ENCODE measurements at places on chromosomes 13 and 19.
A peak's percentile ranks its signal among the peaks of the same experiment; 100 is the strongest.

- DNase-seq: no peak
These were observed 5.5 kb upstream of the TMTC4 start for GRCh38 chr13:100680131-100680530.

GRCh38 chr19:10811391-10812111 lies 24.5 kb downstream of the TMED1 start:
- DNase-seq: no peak

DNA sequence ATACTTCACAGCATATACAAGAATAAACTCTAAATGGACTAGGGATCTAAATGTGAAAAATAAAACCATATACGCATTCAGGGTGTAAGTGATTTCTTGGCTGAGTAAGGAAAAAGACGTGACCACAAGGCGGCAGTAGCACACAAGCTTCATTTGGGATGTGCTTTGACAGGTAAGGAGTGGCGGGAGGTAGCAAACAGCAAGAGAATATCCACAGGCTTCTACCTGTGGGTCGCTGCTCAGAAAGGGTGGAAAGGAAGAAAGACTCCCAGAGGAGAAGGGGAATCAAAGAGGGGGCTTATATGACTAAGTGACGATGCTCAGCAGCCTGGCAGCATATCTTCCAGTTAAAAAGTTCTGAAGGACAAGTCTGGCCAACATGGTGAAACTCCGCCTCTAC lies 2.5 kb upstream of the ZNF121 start:
- peak; percentile 6 for DNase-seq

- no peak for DNase-seq
These were observed 3.3 kb downstream of the CFD start for GRCh38 chr19:862581-863314.

- DNase-seq: no peak
These were observed 1370.3 kb upstream of the SLC10A2 start for GRCh38 chr13:104436555-104436954.

DNA sequence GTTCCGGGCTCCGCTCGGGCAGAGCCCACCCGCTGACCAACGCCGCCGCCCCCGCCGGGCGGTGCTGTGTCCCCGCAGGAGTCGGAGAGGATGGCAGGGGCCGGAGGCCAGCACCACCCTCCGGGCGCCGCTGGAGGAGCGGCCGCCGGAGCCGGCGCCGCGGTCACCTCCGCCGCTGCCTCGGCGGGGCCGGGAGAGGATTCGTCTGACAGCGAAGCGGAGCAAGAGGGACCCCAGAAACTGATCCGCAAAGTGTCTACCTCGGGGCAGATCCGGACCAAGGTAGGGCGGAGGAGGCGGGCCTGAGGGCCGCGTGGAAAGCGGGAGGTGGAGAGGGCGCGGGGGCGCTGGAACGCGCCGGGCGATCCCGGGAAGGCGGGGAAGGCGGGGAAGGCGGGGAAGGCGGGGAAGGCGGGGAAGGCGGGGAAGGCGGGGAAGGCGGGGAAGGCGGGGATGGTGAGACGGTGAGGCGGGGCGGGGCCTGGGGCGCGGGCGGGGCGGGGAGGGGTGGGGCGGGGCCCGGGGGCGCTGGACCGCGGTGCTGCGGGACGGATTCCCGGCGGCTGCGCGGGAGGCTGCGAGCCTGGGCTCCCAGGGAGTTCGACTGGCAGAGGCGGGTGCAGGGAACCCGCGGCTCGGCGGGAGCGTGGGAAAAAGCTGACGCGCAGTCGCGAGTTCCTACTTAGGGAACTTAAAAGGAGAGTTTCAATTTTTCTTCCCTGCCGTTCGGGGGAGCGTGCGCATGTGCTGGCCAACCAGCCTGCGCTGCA lies 421 bp downstream of the DGKH start:
- peak; percentile 66 for DNase-seq

DNA sequence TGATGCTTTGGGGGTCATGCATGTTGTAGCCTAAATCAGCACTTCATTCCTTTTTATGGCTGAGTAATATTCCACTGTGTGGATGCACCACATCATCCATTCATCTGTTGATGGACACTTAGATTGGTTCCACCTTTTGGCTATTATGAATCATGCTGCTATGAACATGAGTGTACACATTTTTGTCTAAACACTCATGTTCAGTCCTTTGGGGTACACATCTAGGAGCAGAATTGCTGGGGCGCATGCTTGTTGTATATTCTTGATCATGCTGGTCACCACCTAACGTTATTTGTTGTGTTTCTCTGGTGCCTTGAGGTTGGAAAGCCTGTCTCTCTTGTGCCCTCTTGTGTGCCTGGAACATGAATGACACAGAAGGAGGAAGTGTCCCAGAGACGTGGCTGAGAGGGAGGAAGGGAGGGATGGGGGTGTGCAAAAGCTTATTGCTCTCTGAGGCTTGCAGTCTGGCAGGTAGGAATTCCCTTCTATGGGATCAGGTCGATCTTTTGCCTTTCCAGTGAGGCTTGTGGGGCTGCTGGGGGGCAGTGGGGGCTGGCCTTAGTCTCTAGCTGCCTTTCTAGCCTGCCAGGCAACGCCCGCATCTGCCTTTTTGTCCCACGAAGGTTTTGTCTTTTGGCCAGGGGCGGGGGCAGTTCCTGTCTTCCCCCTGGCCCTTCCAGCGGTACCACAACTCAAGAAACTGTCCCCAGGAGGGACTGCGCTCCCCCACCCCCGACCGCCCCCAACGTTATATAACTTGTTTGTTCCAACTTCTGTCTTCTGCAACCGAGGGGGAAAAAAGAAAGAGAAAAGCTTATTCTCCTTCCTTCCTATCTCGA lies 7.6 kb downstream of the KLHL26 start:
- peak; percentile 47 for DNase-seq

DNA sequence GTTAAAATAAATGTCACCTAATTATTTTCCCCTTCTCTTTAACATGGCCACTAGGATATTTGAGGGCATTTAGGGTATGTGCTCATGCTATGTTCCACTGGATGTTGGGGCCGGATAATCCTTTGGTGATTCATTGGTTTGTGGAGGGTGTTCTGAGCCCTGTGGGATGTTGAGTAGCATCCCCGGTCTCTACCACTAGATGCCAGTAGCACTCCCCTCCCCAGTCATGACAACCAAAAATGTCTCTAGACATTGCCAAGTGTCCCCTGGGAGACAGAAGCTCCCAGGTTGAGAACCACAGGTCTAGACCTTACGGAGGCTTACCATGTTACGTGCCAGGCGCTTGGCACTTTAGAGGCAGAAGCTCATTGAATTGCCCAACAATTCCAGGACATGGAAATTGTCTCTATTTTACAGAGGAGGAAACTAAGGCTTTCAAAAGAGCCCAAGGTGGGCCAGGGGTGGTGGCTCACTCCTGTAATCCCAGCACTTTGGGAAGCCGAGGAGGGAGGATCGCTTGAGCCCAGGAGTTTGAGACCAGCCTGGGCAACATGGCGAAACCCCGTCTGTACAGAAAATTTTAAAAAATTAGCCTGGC lies 14.1 kb downstream of the SHANK1 start:
- peak; percentile 82 for DNase-seq

GRCh38 chr13:75425216-75426009 lies 56.6 kb downstream of the TBC1D4 start:
- DNase-seq: no peak

DNA sequence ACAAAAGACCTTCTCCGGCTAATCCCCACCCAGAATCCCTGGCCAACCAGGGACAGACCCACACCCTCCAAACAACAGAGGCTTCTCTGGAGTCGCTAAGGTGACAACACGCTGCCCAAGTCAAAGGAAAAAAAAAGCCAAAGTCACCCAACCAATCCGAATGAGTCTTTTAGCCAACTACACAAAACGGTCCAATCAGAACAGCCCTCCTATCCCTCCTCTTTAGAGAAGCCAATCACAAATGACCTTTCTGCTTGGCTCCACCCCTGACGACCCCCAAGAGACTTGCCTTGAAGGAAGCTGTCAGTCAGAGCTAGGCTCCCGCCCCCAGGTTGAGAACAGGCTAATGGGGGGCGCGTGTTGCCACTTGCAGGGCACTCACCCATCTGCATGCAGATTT lies 6.6 kb upstream of the FBXW9 start:
- DNase-seq: peak; percentile 43

- no peak for DNase-seq
These were observed 475.4 kb upstream of the ARGLU1 start for GRCh38 chr13:107043021-107043956.

DNA sequence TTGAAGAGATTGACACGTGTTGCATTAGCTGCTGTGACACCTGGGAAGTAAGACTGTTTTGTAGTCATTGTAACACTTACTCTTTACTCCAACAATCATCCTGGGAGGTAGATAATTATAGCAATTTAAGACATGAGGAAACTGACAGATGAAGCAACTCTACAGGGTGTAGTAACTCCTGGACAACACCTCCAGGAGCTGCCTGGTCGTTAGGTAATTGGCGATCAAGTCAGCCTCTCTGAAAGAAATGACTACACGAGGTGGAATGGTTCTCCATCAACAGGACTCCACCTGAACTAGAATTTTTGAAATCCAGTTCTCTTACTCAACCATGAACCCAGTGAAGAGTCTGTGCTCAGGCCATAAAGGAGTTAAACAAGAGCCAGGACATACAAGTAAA lies 43.0 kb upstream of the LRCH1 start:
- no peak for DNase-seq

GRCh38 chr19:21751384-21751783 lies 16.0 kb downstream of the ZNF100 start:
- DNase-seq: no peak

- DNase-seq: no peak
These were observed 45.3 kb downstream of the DHRS12 start for GRCh38 chr13:51758691-51759090.

- no peak for DNase-seq
These were observed 6.3 kb upstream of the RFX1 start for GRCh38 chr19:14012378-14012915.

DNA sequence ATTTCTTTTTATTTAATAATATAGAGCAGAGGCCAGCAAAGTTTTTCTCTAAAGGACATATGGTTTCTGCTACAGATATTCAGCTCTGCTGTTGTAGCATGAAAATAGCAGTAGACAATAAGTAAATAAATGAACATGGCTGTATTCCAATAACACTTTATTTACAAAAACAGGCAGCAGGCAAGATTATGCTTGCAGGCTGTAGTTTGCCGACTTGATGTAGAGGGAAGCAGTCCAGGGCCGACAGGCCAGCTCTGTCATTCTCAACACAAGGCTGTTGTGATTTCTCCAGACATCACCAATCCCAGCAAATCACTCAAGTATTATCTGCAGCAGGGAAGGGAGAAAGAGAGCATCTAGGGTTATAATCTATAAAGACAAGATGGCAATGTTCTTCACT lies 1062.5 kb upstream of the PCDH9 start:
- DNase-seq: no peak

DNA sequence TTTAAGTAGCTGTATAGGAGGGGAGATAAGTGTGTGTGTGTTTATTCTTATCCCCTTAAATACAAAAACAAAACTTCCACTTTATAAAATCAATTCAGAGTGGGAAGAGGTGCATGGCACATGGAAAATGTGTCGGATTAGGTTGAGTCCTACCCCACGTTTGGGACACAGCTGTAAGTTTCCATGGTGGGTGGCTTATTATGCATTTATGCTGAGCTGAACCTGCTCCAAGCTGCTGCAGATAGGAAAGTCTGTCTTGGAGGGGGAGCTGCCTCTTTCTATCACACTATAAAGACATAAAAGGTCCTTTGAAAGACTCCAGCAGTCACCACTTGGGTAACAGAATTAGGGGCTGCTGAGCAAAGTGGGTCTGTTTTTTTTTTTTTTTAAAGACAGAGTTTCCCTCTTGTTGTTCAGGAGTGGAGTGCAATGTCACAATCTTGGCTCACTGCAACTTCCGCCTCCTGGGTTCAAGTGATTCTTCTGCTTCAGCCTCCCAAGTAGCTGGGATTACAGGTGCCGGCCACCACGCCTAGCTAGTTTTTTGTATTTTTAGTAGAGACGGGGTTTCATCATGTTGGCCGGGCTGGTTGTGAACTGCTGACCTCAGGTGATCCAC lies 15.2 kb downstream of the ACTN4 start:
- no peak for DNase-seq

DNA sequence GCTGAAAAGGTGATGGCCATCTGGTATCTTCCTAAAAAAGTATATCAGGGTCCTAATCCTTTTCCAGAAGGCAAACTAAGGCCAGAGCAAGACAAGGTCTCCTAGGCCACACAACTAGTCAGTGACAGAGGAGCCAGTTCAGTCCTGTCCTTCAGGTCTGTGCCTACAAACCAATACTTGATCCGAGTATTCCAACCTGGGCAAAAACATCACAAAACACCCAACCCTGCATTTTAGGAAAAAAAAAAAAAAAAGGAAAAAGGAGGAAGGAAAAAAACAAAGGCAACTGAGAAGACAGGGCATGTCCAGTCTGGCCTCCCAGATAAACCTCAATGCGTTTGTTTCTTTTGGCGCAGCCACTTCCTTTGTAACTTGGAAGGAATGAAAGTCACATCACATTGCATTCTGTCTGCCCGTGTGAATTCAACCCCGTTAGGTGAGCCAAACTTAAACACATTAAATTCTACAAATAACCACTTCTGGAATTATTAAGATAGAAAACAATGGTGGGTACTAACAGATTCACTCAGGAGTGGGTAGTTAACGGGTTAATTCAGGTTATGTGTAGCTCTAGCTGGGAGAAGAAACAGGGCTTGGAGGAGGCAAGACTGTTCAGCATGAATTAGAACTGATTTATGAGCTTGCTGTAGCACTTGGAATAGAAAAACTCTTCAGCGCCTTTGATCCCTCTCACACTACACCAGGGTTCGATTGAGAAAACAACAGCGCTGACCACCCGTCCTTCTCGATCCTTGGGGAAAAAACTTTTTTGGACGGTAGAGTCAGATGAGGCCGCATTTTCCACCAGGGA lies 43.0 kb upstream of the HNRNPA1L2 start:
- no peak for DNase-seq

- DNase-seq: no peak
These were observed 775.3 kb downstream of the UQCRFS1 start for GRCh38 chr19:28437390-28438346.

GRCh38 chr13:110301606-110302553 lies 5.1 kb downstream of the COL4A1 start:
- no peak for DNase-seq

DNA sequence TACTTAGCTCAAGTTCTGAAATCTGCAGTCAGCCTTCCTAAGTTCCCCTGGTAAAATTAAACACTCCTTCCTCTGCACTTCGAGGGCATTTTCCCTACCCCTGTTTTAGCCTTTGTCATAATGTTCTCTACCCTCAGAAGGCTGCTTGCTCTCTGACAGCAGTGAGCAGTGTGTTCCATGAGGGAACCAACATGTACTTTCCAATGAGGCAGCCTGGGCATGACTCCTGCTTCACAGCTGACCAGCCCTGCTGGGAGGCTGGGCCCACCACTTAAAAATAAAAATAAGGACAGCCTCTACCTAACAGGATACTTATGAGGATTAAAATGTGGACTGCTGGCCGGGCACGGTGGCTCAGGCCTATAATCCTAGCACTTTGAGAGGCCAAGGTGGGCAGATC lies 26.4 kb downstream of the RUBCNL start:
- no peak for DNase-seq

GRCh38 chr19:14782626-14783409 lies 4.5 kb upstream of the ADGRE2 start:
- no peak for DNase-seq

- DNase-seq: no peak
These were observed 112.6 kb downstream of the KCTD12 start for GRCh38 chr13:76773448-76774094.

GRCh38 chr13:67619351-67619994 lies 389.3 kb upstream of the PCDH9 start:
- no peak for DNase-seq

- DNase-seq: no peak
These were observed 738.3 kb upstream of the SLITRK5 start for GRCh38 chr13:86932776-86933334.

GRCh38 chr13:53821632-53822031 lies 793.0 kb downstream of the OLFM4 start:
- DNase-seq: no peak

- DNase-seq: peak; percentile 49
These were observed 30.7 kb downstream of the SLC25A42 start for GRCh38 chr19:19094513-19094912.

Measured in HuH-7 (cell line).